ENCODE measurements at places on chromosomes 4 and X.

- no peak for DNase-seq
Measured at GRCh38 chrX:37685381-37686359, at the start of gene XK. Gene XK, plus strand, starts transcription at chrX:37685791. Its CDS starts 171 bp downstream, at chrX:37685962.

- no peak for DNase-seq
Measured at GRCh38 chr4:73721435-73721834, 18.9 kb upstream of the CXCL8 start.

DNA sequence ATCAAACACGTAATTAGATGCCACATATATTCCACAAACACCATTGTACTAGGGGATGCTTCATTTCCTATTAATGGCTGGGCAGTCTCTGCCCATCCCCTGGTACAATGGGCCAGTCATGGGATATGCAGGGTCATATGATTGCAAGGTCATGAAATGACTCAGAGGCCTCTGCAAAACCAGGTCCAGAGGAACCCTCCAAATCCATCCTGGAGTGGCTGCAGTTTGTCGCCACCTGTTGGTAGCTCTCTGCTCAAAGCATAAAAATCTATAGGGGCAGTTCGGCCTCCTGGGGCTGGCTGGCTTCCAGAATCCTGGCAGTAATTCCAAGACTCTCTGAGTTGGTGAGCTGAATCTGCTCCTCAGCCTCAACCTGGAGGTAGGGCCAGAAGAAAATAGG lies 22.9 kb upstream of the PUDP start:
- DNase-seq: no peak

DNA sequence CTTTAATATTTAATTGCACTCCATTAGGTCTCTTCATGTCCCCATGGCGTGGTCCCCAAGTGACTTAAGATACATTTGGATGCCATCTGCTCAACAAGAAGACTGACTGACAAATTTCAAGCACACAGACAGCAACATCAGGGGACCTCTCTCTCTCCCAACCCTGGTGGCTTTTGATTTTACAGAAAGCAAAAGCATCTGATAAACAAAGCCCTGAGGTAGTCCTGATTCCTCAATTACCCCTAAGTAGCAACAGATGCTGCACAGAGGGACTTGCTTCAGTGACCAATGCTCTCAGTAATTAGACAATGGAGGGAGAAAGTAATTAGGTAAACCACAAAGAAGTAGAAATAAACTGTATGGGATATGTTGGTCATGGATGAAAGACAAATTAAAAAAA lies 426.4 kb downstream of the INPP4B start:
- DNase-seq: no peak
